ENCODE measurements at places on chromosomes 16 and 17. TPM values are rescaled to one million over a fixed set of nuclear protein-coding genes. Genes with fewer than 3 reads are reported as not detected.

The CDH3 gene
- 0.09 TPM for total RNA-seq

The ADAM11 gene
- total RNA-seq: 0.18 TPM

- no peak for DNase-seq
These were observed 82.8 kb downstream of the WDR59 start for GRCh38 chr16:74902161-74902560.

- DNase-seq: no peak
These were observed 38.2 kb upstream of the ALDH3A2 start for GRCh38 chr17:19610311-19610710.

- peak; percentile 54 for DNase-seq
These were observed at the start of gene DDX42 for GRCh38 chr17:63774141-63774968. Gene DDX42 (plus strand): TSS chr17:63774170. CDS start chr17:63787050, 12,880 bp downstream.

- DNase-seq: no peak
These were observed 123.5 kb upstream of the HAS3 start for GRCh38 chr16:68981971-68982370.

DNA sequence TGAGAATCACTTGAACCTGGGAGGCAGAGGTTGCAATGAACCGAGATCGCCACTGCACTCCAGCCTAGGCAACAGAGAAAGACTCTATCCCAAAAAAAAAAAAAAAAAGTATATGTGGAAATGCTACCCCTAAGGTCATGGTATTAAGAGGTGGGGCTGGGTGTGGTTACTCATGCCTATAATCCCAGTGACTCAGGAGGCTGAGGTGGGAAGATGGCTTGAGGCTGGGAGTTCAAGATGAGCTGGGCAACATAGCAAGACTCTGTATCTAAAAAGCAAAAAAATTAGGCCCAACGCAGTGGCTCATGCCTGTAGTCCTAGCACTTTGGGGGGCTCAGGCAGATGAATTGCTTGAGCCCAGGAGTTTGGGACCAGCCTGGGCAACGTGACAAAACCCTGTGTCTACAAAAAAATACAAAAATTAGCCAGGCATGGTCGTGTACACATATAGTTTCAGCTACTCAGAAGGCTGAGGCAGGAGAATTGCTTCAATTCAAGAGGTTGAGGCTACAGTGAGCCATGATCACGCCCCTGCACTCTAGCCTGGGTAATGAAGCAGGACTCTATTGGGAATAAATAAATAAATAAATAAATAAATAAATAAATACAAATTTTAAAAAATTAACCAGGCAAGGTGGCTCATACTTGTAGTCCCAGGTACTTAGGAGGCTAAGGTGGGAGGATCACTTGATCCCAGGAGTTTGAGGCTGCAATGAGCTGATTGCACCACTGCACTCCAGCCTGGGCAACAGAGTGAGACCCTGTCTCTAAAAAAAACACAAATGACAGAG, 32.3 kb upstream of the NUFIP2 start:
- no peak for DNase-seq

GRCh38 chr17:69228576-69228975, at the start of gene ABCA10:
Gene ABCA10 (minus strand): TSS chr17:69228824. CDS start chr17:69225358, 3,466 bp downstream.
- no peak for DNase-seq

All from K562 (cell line).